ENCODE measurements at places on chromosomes 6 and 20. TPM values are rescaled to one million over a fixed set of nuclear protein-coding genes. Genes with fewer than 3 reads are reported as not detected.

The RIMS4 gene
- 13.3 TPM for polyA plus RNA-seq

The NFATC2 gene
- 0.27 TPM for polyA plus RNA-seq

The CST1 gene
- polyA plus RNA-seq: 2.3 TPM

DNA sequence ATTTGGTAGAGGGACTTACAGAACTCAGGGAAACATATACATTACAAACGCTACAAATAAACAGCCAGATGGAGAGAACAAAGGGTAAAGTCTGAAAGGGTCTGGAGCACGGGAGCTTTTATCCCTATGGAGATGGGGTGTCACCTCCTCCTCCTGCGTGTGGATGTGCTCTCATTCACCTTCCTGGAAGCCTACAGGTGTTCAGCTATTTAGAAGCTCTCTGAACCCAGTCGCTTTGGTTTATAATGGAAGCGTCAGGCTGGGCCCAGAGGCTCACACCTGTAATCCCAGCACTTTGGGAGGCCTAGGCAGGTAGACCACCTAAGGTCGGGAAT lies 17.7 kb upstream of the ITCH start:
- DNase-seq: no peak

All from H1 (cell line).